Activated naive CD4-positive, alpha-beta T cell treated with anti-CD3 and anti-CD28 coated beads for 36 hours (primary cell): ENCODE measurements at places on chromosomes 6 and 20. TPM values are rescaled to one million over a fixed set of nuclear protein-coding genes. Genes with fewer than 3 reads are reported as not detected.

The SDHAF4 gene
- 17.9 TPM for total RNA-seq

The SPTLC3 gene
- 0.15 TPM for total RNA-seq

The PKHD1 gene
- not detected for total RNA-seq

The PTPN1 gene
- 119 TPM for total RNA-seq

The REPS1 gene
- 25.8 TPM for total RNA-seq

The RAE1 gene
- 45.6 TPM for total RNA-seq

The NT5E gene
- total RNA-seq: 1.4 TPM

The IL20RA gene
- not detected for total RNA-seq

The PAQR8 gene
- total RNA-seq: 6.8 TPM

The LIN28B gene
- not detected for total RNA-seq

The HLA-DRB5 gene
- 0.33 TPM for total RNA-seq

The FAM209A gene
- total RNA-seq: 0.31 TPM

The PAK5 gene
- total RNA-seq: not detected

The CEP85L gene
- 31.4 TPM for total RNA-seq

- no peaks in the 10 kb centered on the region for H3K27me3 ChIP-seq
- H3K36me3 ChIP-seq: no peaks in the 10 kb centered on the region
- peaks cover 63% of the 10 kb centered on the region for H3K4me1 ChIP-seq
- H3K27ac ChIP-seq: peak overlapping the region; percentile 76
These were observed 37.5 kb upstream of the IER3 start for GRCh38 chr6:30781743-30782424.

GRCh38 chr6:156345700-156346099 lies 431.5 kb upstream of the ARID1B start:
- no peak overlapping the region for H3K27ac ChIP-seq
- DNase-seq: peak; percentile 40
- no peak overlapping the region for H3K4me3 ChIP-seq

DNA sequence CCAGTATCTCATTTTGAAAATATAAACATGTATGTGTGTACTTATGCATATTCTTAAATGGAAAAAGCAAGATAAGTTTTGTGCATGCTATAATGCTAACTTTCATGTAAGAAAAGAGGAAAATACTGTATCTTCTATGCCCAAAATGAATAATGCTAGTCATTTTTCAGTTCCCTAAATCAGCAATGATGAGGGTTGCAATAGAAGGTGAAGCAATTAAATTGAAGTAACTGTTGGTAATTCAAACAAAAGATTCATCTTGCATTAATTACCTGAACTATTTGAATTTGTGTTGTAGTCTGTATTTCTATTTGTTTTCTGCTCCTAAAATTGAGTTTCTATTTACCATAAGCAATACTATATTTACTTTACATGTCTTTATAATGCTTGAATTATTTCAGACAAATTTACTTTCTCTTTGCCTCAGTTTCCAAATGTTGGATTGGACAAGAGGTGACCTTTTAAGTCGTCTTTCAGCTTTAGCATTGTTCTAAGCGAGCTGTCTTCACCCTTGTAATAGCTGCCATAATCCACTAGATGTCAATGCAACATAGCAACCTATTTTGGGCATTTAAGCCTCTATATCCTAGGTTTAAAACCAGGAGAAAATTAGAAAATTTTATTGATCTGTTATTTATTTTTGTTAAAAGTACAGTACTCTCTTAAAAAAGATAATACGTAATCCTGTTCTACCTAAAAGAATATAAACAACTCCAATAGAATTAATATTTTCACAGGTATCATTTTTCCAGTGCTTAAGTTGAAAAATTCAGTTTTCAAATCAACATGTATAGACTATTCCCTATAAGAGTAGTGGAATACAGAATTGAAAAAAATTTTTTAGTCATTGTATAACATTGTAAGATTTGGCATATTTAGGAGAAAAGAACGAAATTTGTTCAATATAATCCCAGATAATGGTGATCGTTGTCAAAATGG lies 52.3 kb upstream of the IFNGR1 start:
- H3K27me3 ChIP-seq: peaks cover 9% of the 10 kb centered on the region
- no peak overlapping the region for H3K4me3 ChIP-seq
- no peaks in the 10 kb centered on the region for H3K36me3 ChIP-seq
- no peaks in the 10 kb centered on the region for H3K4me1 ChIP-seq

GRCh38 chr20:1370548-1371110 lies 22.2 kb downstream of the FKBP1A start:
- DNase-seq: no peak
- H3K36me3 ChIP-seq: peaks cover 56% of the 10 kb centered on the region
- peaks cover 28% of the 10 kb centered on the region for H3K4me1 ChIP-seq

- no peaks in the 10 kb centered on the region for H3K36me3 ChIP-seq
- H3K27ac ChIP-seq: no peak overlapping the region
- peaks cover 10% of the 10 kb centered on the region for H3K4me1 ChIP-seq
- peak overlapping the region; percentile 95 for H3K4me3 ChIP-seq
- peaks cover 19% of the 10 kb centered on the region for H3K27me3 ChIP-seq
These were observed 1.1 kb downstream of the LRRC1 start for GRCh38 chr6:53795702-53796450.

GRCh38 chr20:10090588-10091166 lies 55.9 kb downstream of the ANKEF1 start:
- no peak overlapping the region for H3K4me3 ChIP-seq
- H3K4me1 ChIP-seq: no peaks in the 10 kb centered on the region
- no peaks in the 10 kb centered on the region for H3K36me3 ChIP-seq
- peaks cover 3% of the 10 kb centered on the region for H3K27me3 ChIP-seq

DNA sequence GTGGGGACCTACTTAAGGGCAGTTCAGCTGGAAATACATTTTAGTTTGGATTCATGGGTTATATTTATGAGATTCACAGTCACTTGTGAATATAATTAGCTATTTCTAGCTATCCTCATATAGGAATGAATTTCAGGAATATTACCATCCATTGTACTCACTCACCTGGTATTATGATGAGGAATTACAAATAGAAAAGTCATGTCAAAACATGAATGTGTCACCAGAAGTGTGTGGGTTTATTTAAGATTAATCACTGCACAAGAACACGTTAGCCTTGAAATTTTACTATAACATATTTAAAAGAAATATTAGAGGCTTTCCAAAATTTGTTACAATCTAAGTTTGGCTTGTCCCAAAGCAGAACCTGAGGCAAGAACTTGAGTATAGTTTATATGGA lies 510.5 kb downstream of the PHF3 start:
- no peaks in the 10 kb centered on the region for H3K27me3 ChIP-seq
- no peaks in the 10 kb centered on the region for H3K4me1 ChIP-seq
- DNase-seq: no peak
- H3K4me3 ChIP-seq: no peak overlapping the region
- no peaks in the 10 kb centered on the region for H3K36me3 ChIP-seq

DNA sequence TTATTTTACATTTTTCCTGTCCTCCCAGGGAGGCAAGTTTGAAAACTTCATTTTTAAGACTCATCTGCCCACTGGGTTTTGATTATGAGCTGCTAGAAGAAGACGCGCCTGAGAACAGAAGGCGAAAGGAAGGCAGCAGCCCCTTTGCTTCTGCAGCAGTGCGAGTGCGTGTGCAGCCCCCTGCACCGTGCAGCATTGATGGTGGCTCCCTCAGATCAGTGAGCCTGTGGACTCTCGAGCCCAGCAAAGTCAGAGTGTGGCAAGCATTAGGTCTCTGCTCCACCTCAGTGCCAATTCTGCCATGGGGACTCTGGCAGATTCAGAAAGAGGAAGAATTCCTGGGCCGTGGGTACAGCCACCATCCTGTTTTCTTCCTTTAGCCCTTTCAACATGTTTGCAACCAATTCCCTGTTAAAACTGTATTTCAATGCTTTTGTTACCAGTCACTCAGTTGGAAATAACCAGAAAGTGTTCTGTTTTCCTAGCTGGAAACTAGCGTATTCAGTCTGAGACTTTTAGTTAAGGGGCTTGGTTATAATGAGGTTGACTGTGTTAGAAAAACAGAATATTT lies 134.8 kb upstream of the OGFRL1 start:
- H3K27ac ChIP-seq: no peak overlapping the region
- no peaks in the 10 kb centered on the region for H3K27me3 ChIP-seq
- DNase-seq: no peak
- H3K36me3 ChIP-seq: no peaks in the 10 kb centered on the region
- no peaks in the 10 kb centered on the region for H3K4me1 ChIP-seq

- H3K27ac ChIP-seq: no peak overlapping the region
- H3K4me1 ChIP-seq: no peaks in the 10 kb centered on the region
- H3K4me3 ChIP-seq: no peak overlapping the region
These were observed 36.1 kb upstream of the MAP7 start for GRCh38 chr6:136586295-136586694.

GRCh38 chr6:137218917-137219663 lies at the start of gene IFNGR1:
IFNGR1 (minus strand) TSS chr6:137219385; CDS start chr6:137219327, 58 bp downstream.
- peak; percentile 97 for DNase-seq
- H3K36me3 ChIP-seq: peaks cover 4% of the 10 kb centered on the region

GRCh38 chr6:25279748-25280343 lies 672 bp downstream of the CARMIL1 start:
- peaks cover 29% of the 10 kb centered on the region for H3K4me1 ChIP-seq
- no peaks in the 10 kb centered on the region for H3K27me3 ChIP-seq
- no peak overlapping the region for H3K27ac ChIP-seq
- peak overlapping the region; percentile 83 for H3K4me3 ChIP-seq
- no peak for DNase-seq

DNA sequence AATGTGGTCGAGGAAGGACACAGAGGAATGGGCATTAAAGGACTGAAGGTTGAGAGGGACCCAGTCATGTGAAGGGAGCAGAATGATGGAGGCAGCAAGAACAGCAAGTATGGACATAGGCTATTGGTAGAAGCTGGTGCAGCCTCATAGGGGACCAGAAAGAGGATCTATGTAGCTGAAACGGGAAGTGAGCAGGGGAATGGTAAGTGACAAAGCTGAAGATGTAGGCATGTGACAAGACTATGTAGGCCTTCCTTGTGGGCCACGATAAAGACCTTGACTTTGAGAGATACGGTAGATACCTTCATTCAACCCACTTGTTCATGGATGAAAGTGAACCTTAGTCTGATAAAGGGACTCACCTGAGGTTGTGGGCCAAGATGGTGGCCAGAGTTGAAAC lies 3.5 kb downstream of the CTNNBL1 start:
- H3K27me3 ChIP-seq: no peaks in the 10 kb centered on the region
- DNase-seq: no peak
- H3K27ac ChIP-seq: no peak overlapping the region
- H3K4me3 ChIP-seq: no peak overlapping the region
- H3K36me3 ChIP-seq: peaks cover 6% of the 10 kb centered on the region

- H3K36me3 ChIP-seq: no peaks in the 10 kb centered on the region
- no peak overlapping the region for H3K4me3 ChIP-seq
- DNase-seq: no peak
- H3K27me3 ChIP-seq: no peaks in the 10 kb centered on the region
- H3K4me1 ChIP-seq: no peaks in the 10 kb centered on the region
These were observed 998.0 kb upstream of the GJE1 start for GRCh38 chr6:141134723-141135122.

DNA sequence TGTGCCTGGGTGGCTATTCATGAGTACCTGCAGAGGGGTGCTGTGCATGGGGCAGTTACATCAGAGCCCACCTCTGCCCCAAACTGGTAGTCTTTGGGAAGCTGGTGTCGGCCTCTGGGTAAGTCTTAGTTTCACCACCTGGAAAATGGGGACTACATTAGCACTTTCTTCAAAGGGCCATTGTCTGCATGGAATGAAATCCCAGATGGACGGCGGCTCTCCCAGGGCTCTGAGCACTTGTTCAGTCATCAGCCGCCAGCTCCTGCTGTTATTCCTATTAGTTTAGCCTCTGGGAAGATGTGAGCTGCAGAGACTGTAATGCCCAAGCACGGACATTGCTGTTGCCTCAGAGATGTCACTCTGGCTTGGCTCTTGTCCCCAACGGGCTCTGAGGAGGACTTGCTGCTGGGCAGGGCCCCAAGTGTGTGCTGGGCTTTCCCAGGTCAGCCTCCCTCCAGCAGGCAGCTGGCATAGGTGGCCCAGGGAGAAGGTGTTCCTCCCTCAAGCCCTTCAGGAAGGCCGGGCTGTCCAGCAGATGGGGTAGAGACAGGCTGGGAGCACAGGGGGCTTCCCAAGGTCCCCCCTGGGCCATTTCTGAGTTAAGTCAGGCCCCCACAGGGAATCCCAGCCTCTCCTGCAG lies 268.3 kb downstream of the TFAP2C start:
- H3K27ac ChIP-seq: no peak overlapping the region
- H3K4me1 ChIP-seq: peaks cover 8% of the 10 kb centered on the region
- no peak for DNase-seq
- peaks cover 4% of the 10 kb centered on the region for H3K27me3 ChIP-seq
- no peaks in the 10 kb centered on the region for H3K36me3 ChIP-seq
- no peak overlapping the region for H3K4me3 ChIP-seq

- H3K4me3 ChIP-seq: no peak overlapping the region
- no peak for DNase-seq
- H3K4me1 ChIP-seq: no peaks in the 10 kb centered on the region
- H3K36me3 ChIP-seq: no peaks in the 10 kb centered on the region
- H3K27ac ChIP-seq: no peak overlapping the region
These were observed 107.8 kb downstream of the COL19A1 start for GRCh38 chr6:69974193-69974592.

DNA sequence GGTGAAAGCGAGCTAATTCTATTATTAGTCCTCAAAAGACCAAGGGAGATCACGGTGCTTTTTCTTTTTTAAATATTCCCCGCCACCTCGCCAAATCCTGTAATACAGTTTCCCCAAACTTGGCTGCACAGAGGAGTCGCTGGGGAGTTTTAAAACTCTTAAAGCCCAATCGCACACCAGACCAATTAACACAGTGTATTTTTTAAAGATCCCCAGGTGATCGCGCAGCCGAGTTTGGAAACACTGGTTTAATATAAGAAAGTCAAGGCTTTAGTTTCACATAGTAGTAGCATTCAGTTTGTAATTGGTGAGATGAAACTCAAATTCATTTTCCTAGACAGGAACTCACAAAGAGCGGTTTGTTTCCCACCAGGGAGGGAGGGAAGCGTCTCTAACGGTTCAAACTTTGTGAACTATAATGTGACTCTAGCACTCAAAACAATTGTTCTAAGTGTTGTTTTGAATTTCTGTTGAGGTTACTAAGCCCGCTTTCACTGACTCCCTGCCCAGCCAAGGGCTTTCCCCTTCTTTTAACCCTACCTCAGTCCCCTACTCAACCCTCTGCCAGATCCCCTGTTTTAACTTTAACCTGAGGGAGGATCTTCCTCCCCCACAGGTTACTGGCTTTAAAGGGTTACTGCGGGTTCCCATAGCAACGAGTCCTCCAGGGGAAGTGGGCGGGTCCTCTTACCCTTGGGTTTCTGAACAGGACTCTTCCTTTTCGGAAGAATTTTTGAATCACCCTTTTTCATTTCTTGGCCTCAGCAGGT lies 25.7 kb upstream of the BTBD3 start:
- peak overlapping the region; percentile 72 for H3K4me3 ChIP-seq
- peak; percentile 75 for DNase-seq
- H3K36me3 ChIP-seq: peaks cover 2% of the 10 kb centered on the region
- H3K4me1 ChIP-seq: peaks cover 21% of the 10 kb centered on the region

DNA sequence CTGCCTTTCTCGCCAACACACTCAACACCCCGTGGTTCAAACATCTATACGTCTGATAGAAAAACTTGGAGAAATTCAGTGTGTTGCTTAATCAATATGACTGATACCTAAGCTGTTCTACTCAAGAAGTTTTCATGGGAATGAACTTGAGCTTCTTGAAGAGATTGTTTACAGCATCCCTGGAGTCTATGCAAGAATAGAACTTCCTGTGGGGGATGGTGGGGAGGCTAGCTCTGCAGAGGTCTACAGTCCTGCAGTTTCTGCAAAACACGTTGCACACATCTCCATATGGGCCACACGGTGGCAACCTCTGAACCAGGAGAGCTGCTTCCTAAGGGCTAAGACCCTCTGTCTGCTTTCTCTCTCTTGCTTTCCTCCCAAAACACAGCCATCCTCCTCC lies 32.7 kb upstream of the FANCE start:
- no peak overlapping the region for H3K4me3 ChIP-seq
- H3K36me3 ChIP-seq: peaks cover 8% of the 10 kb centered on the region
- no peaks in the 10 kb centered on the region for H3K27me3 ChIP-seq
- no peak for DNase-seq
